RPMI8226 (cell line): ENCODE measurements at places on chromosomes 4 and X.

DNA sequence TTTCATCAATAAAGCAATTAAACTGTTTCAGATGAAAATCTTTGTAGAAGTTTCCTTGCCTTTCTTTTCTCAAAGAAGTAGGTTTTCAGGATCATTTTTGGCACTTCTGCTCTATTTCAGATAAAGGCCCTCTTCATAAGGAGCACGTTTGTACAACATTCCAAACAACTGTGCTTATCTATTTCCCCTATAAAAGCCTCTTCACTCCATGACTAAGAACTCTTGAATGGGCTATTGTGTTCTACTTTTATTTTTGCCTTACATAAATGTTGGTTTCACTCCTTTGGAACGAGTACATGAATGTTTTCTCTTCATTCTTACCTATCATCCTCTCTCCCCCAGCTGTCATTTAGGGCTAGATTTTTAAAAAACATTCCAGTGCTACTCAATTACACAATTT, 288.0 kb upstream of the PPP1R2C start:
- no peak for DNase-seq

DNA sequence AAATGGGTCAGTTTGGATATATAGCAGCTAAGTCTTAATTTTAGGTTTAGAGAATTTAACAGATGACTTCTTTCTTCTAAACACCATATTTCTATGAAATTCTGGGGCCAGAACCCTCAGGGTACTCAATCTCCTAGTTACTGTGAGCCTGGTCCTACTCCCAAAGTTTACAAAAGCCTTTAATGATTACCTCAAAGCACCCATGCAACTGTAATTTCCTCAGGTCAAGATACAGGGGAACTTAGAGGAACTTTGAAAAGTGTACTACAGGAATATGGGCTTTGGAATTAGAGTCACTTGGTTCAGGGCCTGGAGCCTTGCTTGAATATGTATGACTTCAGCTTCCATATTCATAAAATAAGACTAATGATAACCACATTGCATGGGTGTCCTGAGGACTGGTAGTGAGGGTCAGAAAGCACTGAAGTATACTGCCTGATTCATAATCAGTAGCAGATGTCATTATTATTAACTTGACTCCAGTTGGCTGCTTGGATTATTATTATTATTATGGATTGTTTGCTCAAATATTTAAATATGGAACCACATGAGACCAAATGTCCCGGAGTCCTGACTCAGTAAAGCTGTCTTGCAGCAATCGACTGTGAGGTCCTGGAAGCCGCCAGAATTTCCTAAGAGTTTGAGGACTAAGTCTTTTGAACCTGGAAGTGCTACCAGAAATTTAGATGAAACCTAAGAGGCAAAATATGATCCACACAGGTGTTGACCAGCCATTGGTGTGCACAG, 2.0 kb upstream of the ADH7 start:
- DNase-seq, result no peak

- no peak for DNase-seq
These were observed 144.3 kb downstream of the MOSPD2 start for GRCh38 chrX:15017491-15017890.

DNA sequence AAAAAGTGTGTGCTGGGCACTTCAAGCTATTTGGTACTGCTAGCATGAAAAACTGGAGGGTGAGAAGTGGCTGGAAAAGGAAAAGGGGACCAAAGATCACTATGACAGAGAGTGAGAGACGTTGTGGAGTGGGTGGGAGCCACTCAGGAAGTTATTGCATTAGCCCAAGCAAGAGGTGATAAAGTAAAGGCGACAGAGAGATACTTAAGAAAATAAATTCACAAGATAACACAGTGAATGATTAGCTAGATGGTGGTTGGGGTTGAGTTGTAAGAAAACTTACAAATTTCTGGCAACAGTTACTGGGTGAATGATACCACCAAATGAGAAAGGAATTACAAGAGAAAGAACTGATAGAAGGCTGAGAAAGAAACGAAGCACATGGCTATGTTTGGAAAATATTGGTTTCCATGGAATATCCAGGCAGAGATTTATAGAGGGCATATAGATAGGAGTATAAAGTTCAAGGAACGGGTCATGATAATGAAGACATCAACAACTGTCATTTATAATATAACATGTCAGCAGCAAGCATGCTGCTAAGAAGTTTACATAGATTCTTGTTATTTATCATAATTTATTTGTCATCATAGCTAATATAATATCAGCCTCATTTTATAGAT, 60.7 kb downstream of the CASK start:
- DNase-seq, result no peak

DNA sequence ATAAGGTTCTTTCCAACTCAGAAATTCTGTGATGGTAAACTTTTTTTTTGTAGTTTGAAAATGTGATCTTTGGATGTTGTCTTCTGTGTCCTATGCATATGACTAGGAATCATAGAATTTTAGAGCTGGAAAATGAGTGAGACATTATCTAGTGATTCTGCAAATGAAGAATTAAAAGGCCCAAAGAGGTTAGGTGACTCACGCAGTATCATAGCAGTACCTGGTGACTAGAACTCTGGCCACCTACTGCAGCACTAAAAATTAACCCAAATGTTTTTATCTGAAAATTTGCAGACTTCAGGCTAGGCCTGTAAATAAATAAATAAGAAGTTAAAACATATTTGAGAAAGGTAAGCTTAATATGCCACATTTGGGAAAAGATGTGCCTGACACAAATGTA, 52.8 kb downstream of the NFKB1 start:
- no peak for DNase-seq

DNA sequence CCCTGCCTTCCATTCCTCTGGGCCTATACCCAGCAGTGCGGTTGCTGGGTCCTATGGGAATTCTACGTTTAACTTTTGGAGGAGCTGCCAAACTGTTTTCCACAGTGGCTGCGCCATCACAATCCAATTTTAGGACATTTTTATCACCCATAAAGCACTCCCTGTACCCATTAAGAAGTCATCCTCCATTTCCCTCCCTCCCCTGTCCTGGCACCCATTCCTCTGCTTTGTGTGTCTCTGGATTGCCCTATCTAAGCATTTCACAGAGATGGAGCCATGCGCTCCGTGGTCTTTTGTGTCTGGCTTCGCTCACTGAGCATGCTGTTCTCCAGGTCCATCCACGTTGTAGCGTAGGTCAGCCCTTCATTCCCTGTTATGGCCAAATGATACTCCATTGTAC, 1.7 kb upstream of the OPN1LW start:
- DNase-seq, result no peak

- no peak for DNase-seq
These were observed 615.3 kb upstream of the SLIT2 start for GRCh38 chr4:19636451-19636850.

GRCh38 chr4:146550161-146550560, 28.4 kb upstream of the SLC10A7 start:
- no peak for DNase-seq
